ENCODE measurements at places on chromosomes 13 and 19.

GRCh38 chr19:5094768-5095567, 126.1 kb downstream of the KDM4B start:
- no peak for DNase-seq

- DNase-seq, result no peak
These were observed 39.3 kb downstream of the CEACAM1 start for GRCh38 chr19:42488783-42489521.

DNA sequence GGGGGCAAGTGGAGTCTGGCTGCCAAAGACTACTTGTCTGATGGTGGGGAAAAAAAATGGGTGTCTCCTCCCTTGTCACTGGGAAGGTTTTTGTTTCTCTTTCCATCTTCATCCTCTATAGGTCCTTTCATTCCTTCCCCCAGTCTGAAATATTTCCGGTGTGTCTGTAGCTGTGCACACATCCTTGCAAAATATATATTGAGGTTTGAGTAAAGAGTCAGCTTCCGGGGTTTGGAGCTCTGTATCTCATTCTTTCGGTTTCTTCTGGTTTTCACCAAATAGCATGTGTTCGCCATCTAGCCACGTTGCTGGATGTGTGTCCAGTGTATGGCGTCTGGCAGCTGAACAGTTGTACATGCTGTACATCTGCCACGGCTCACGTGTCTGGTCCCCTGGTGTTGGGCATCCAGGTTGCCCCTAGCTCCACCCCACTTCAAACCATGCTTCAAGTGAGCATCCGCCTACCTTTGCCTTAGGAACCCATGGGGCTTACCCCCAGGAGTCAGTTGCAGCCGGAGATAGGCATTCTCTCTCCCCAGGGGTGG, 142.2 kb downstream of the SIPA1L3 start:
- DNase-seq, result no peak

GRCh38 chr13:21670883-21671619, at the start of gene FGF9:
Gene FGF9, plus strand, starts transcription at chr13:21671073. Its CDS starts 840 bp downstream, at chr13:21671913.
- DNase-seq, result peak; percentile 46

DNA sequence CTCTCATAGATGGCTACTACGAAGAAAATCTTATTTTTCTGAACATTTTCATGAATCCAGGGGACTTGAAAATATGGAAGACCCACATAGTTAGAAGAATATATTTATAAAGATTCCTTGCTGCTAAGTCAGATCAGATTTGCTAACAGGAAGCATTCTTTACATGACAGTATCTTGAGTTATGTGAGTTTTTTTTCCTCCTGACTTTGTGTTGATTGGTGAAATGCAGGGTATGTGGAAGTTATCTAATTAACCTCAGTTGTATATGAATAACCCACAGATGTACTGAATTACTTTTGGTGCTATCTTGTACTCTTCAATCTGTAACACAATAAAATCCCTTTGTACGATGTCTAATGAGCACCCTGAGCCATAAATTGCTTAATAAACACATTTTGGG, 53.8 kb downstream of the ESD start:
- no peak for DNase-seq

DNA sequence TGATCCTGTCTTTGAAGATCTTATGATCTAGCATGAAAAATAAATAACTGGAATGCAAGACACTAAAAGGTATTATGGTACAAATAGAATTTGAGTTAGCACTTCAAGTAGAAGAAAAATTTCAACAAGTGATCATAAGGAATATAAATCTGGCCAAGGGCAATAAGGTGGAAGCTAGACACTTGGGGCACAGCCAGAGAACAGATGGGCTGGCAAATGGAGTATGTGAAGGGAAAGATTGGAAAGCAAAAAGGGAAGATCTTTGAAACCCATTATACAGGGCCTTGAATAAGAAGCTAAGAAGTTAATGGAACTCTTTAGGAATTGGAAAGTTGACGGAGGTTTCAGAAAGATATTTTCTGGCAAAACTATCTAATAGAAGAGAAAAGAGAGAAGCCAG, 61.0 kb downstream of the MZT1 start:
- DNase-seq, result no peak

DNA sequence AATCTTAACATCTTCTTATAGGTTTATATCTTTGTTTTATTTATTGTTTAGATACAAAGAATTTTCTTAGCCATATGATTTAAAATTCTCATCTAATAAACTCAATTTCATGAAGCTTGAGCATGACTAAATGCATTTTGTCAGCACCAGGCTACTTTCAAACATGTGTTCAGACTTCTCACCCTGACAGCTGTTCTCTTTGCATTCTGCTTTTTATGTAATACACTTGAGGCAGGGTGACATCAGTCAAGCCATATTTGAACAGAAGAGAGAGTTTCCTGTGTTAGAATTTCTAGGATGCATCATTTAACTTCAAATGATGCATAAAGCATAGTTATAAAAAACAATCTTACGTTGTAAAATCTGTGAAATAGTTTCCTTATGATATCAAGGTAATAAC, 1295.1 kb upstream of the PCDH20 start:
- DNase-seq, result no peak

- no peak for DNase-seq
These were observed 30.3 kb downstream of the SLITRK6 start for GRCh38 chr13:85768946-85769345.

DNA sequence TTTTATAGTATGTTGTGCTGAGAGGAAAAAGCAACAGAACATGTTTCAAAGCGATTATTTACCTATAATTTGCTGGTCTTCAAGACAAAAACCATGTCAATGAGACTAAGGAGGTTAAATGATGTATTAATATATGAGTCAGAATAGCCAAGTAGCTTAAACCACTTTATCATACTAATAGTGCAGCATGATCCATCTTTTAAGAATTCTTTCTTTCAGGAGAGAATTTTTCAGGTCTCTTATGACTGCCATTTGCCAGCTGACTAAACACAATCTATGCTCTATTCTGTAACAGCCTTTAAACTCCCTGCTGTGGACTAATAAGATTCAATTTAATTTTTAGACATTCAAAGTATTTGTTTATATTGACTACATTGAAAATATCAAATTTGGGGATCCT, 93.7 kb downstream of the TRPC4 start:
- no peak for DNase-seq

DNA sequence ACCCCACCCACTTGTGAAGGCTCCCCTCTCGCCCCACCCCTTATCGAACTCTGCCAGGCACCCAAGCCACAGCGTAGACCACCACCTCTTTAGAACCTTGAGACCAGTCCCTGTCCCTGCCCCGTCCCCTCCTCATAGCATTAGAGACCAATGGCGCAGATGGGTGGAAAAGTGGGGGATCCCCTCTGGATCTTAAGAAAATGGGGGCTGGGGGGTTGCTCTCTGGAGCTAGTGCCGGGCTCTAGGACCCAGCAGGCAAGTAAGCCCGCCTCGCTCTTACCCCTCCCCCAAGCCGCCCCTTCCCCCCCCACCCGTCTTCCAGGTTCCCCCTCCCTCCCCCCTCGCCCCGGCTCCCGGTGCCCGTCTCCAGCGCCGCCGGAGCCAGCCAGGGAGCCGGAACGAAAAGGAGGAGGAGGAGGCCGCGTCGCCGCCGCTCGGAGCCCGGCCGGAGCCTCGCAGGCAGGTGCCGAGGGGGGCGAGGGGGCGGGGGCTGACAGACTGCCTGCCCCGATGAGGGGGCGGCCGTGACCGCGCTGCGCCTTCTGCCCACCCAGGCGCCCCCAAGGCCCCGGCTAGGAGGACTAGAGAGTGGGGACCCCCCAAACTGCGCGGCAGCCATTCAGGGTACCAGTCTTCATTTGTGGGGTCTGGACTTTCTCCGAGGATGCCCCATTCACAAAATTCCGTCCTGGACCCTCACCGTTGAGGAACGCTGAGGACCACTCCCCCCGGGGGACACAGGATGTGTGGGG, at the start of gene SPRED3:
SPRED3 (plus strand) TSS at position 349 of the 752 bp plus-strand sequence. CDS start 1,606 bp downstream, outside the sequence.
- no peak for DNase-seq

GRCh38 chr19:36972571-36972970, 56.4 kb downstream of the ZNF568 start:
- DNase-seq, result no peak

DNA sequence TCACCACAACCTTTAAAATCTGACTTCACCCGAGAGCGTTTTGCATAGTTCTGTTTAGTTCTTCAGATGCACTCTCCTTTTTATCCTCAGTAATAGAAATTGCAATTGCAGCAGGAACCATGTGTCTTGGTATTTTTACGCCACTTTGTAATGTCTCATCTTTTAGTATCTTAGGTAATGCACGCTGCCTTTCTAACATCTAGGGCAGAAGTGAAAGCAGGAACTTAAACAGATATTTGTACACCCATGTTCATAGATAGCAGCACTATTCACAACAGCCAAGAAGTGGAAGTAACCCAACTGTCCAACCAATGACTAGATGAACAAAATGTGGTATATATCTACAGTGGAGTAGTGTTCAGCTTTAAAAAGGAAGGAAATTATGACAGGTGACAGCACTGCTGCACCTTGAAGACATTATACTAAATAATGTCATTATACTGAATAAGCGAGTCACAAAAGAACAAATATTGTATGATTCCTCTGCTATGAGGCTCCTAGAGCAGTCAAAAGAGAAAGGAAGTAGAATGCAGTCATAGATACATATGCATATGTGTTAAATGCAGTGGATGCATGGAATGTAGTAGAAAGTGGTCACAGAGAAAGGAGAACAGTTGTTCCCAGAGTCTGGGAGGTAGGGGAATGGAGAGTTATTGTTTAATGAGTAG, 105.9 kb upstream of the GJB6 start:
- no peak for DNase-seq

GRCh38 chr13:43309311-43309710, 285.9 kb downstream of the DNAJC15 start:
- DNase-seq, result no peak

DNA sequence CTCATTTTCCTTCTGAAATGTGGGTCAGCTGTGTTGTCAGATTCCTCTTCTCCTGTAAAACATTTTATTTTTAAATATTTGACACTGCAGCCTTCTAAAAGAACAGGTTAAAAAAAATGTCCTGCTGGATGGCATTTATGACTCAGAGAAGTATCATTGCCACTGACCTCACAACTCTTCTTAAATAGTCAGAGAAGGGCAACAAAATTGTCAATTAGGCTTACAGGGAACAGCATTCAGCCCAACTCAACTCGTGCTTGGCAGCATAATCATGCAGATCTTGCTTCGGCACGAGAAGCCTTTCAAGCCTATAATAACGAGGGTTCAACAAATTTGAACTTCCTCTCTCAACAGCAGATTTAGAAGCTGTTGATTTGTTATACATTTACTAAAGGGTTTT, 296.7 kb upstream of the DACH1 start:
- no peak for DNase-seq

- DNase-seq, result no peak
These were observed 47.3 kb upstream of the NPAS1 start for GRCh38 chr19:46972311-46972710.

DNA sequence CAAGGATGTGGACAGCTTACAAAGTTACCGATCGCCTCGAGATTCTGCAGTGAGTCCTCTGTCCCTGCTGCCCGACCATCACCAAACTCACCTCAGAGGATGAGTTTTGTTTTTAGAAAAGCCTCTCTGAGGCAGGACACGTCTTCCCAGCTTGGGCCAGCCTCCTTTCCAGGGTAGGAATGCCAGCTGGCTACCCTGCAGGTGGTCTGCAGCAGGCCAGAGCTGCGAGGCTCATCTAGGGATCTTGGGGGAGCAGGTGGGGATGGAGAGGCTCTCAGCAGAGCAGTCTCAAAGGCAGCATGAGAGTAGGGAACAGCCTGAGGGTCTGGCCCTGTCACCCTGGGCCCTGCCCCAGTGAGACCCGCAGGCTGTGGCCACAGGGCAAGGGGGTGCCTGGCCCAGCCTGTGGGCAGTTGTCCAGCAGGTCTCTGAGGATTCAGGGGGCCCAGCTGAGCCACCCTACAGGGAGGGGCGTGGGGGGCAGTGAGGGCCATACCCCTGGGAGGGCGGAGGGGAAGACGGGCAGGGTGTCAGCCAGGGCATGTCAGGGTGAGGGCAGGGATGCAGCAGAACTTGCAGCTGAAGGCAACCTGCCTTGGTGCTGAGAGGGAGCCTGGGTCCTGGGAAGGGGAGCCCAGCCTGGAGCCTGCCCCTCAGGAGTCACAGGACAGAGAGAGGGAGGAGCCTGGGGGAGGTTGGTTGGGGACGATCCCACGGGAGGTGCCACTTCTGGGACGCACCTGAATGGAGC, 57.3 kb upstream of the TPM4 start:
- no peak for DNase-seq

- DNase-seq, result no peak
These were observed 26.5 kb upstream of the HOMER3 start for GRCh38 chr19:18967358-18968146.

- DNase-seq, result no peak
These were observed 34.7 kb upstream of the SPACA7 start for GRCh38 chr13:112341446-112341845.

GRCh38 chr13:31154939-31155338, 6.8 kb downstream of the HSPH1 start:
- DNase-seq, result no peak

DNA sequence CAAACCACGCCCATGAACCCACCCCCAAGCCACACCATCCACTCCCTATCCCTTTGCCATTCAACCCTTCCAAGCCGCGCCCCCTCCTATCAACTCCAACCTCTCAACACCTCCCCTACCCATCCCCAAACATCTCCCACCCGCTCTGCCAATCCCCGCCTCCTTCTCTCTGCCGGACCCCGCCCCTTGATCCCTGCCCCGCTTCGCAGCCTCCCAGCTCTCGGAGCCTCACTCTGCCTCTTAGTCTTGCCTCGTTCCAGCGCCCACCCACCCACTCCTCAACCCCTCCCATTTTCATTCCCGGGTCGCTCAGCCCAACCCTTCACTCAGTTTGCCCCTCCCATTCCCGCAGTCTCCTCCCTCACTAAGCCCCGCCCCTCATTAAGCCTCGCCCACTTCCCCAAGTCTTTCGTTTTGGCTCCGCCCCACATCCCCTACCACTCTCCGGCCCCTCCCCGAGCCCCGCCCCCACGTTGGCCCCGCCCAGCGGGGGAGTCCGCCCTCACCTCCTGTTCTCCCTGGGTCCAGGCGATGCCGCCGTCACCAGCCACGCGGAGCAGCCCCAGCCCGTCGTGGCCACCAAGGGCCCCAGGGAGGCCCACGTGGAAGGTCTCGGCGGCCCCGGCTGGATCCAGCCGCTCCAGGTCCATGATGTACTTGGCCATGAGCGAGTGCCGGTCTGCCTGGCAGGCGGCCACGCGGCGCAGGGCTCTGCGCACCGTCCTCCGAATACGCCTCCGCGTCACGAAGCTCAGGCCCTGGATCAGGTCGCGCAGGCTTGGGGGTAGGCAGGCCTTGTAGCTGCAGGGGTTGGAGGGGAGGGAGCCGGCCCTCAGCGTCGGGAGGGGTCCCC, 5.7 kb downstream of the JAK3 start:
- DNase-seq, result no peak

- no peak for DNase-seq
These were observed 497.2 kb downstream of the DIAPH3 start for GRCh38 chr13:59666504-59666903.

GRCh38 chr19:55255618-55256423, 3.0 kb downstream of the PPP6R1 start:
- no peak for DNase-seq

- peak; percentile 96 for DNase-seq
These were observed 72.3 kb upstream of the RFC3 start for GRCh38 chr13:33745370-33746324.

GRCh38 chr19:8494158-8494557, 8.3 kb downstream of the PRAM1 start:
- DNase-seq, result no peak

- no peak for DNase-seq
These were observed 149.7 kb upstream of the ZNF536 start for GRCh38 chr19:30222428-30222873.

- no peak for DNase-seq
These were observed 113.0 kb downstream of the SOX1 start for GRCh38 chr13:112179995-112180394.

Data from NCI-H2081 treated with DMSO at 0.1 percent for 48 hours (cell line).